ENCODE measurements at places on chromosomes 1 and 21. TPM values are rescaled to one million over a fixed set of nuclear protein-coding genes. Genes with fewer than 3 reads are reported as not detected.

Gene OVAAL
- total RNA-seq: not detected

Gene CFAP74
- 0.39 TPM for total RNA-seq

Gene OR2L2
- total RNA-seq: 0.05 TPM

Gene MPL
- 0.15 TPM for total RNA-seq

Gene SH2D2A
- 6.9 TPM for total RNA-seq

GRCh38 chr1:91952187-91952586, 3.0 kb downstream of the BRDT start:
- no peaks in the 10 kb centered on the region for H3K27me3 ChIP-seq
- no peak for DNase-seq
- no peak overlapping the region for H3K27ac ChIP-seq
- no peaks in the 10 kb centered on the region for H3K36me3 ChIP-seq
- H3K4me1 ChIP-seq: 0 out of 2 replicates have a peak, but pooled peaks cover 4% of the 10 kb centered on the region
- no peak overlapping the region for H3K4me3 ChIP-seq

DNA sequence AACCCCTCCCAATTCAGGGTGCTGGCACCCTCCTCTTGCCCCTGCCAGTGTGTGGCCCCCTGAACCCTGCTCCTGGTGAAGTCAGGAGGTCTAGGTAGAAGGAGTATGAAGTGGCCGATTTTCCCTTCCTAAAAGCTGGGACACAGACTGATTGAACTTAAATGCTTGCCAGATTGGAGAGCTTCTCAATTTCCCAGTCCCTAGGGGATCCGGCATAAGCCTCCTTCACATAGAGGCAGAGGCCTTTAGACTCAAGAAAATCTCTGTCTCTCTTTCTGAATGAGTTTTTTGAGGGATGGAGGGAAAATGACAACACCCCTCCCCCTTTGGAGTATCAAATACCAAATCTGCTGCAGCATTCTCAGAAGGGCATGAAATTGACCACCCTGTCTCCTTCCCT, 51.5 kb downstream of the SYT2 start:
- peaks cover 9% of the 10 kb centered on the region for H3K4me1 ChIP-seq
- no peaks in the 10 kb centered on the region for H3K27me3 ChIP-seq
- no peak for DNase-seq
- no peak overlapping the region for H3K4me3 ChIP-seq
- no peaks in the 10 kb centered on the region for H3K36me3 ChIP-seq

- peaks cover 9% of the 10 kb centered on the region for H3K36me3 ChIP-seq
- no peak overlapping the region for H3K27ac ChIP-seq
These were observed 4.9 kb downstream of the MOB3C start for GRCh38 chr1:46611691-46612221.

DNA sequence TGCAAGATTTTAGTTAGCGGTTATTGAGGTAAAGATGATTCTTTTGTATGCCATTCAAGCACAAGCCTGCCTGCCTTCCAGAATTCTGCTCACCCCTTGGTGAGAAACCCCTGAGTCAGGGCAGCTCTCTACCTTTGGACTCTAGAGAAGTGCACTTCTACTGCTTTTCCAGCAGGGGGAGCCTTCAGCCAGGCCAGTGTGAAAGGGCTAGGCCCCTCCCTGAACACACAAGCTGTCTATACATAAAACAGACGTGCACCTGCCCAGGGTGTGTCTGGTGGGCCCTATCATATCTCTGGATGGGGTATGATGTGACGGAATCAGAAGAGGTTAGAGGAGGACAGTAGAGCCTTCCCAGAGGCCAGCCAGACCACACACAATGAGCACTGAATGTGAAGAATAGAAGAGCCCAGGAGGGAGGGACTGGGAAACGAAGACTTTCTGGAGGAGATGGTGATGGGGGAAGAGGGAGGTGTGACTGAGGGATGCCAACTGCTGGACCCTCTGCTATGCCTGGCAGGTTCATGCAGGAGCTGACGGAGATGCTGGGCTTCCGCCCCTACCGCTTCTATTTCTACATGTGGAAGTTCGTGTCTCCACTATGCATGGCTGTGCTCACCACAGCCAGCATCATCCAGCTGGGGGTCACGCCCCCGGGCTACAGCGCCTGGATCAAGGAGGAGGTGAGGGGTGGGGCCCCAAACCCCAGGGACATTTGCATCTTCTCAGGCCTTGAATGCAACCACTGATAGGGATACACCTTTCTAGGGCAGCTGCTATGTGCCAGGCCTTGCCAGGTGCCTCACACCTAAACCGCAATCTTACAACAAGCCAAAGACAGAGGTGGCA, 13.0 kb upstream of the KCNC4 start:
- DNase-seq: peak; percentile 42
- H3K36me3 ChIP-seq: no peaks in the 10 kb centered on the region
- peaks cover 2% of the 10 kb centered on the region for H3K4me1 ChIP-seq
- no peak overlapping the region for H3K4me3 ChIP-seq

DNA sequence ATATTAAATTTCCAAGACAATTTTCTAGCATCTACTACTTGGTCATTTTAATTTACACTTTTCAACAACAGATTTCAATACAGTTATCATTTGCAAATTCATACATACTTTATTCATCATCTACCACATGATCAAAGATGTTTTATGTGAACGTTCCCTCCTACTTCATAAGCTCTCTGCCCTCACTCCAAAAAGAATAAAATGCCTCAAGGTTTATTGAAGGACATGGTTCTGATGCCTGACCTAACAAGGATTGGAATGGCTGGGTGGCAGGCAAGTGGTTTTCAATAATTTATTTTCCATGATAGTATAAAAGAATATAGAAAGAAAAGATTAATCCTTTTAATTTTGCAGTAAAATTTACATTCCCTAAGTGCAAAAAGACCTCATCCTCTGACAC, 5.4 kb downstream of the CDKN2C start:
- H3K4me1 ChIP-seq: peaks cover 25% of the 10 kb centered on the region
- no peak overlapping the region for H3K4me3 ChIP-seq
- DNase-seq: no peak
- H3K27me3 ChIP-seq: peaks cover 97% of the 10 kb centered on the region
- no peak overlapping the region for H3K27ac ChIP-seq

DNA sequence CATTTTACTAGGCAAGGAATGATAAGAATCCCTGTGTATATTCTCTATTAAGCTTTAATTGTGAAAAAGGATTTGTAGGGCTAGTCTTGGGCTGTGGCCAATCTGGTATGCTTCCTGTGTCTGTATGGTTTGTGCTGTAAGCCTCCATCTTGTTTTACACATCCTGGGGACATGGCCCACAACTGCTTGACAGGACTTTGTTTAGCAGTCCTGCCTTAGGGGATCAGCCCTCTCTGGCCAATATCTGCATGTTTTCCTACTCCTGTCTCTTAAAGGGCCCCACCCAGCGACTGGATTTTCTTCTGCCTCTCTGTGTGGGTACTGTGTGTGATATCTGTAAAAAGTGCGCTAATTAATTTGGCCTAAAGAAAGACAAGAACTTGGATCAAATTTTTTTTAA, 813.2 kb downstream of the PLA2G4A start:
- H3K4me1 ChIP-seq: peaks cover 29% of the 10 kb centered on the region
- no peak overlapping the region for H3K4me3 ChIP-seq
- peaks cover 47% of the 10 kb centered on the region for H3K36me3 ChIP-seq
- H3K27ac ChIP-seq: no peak overlapping the region
- no peaks in the 10 kb centered on the region for H3K27me3 ChIP-seq

GRCh38 chr1:112633628-112634027, 14.0 kb downstream of the CAPZA1 start:
- peaks cover 4% of the 10 kb centered on the region for H3K36me3 ChIP-seq
- H3K4me1 ChIP-seq: peaks cover 6% of the 10 kb centered on the region
- DNase-seq: no peak
- no peak overlapping the region for H3K4me3 ChIP-seq

DNA sequence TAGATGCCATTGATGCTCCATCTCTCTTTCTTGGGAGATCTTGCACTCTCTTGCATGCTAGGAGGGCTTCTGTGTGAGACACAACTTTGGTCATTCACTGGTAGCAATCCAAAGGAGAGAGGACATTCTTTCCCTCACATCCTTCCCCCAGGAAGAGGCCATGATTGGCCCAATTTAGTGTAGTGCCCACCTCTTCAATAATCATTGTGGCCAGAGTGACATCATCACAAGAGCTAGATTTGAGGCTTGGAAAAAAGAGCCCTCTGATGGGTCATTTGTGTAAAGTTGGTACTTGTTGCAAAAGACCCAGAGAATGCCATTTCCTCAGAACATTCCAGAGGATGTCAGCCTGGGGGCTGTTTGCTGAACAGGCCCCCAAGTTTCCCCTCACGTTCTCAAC, 30.2 kb downstream of the S100A6 start:
- H3K36me3 ChIP-seq: no peaks in the 10 kb centered on the region
- no peak overlapping the region for H3K4me3 ChIP-seq
- H3K27me3 ChIP-seq: no peaks in the 10 kb centered on the region
- H3K27ac ChIP-seq: no peak overlapping the region

- no peak for DNase-seq
- no peak overlapping the region for H3K4me3 ChIP-seq
- no peaks in the 10 kb centered on the region for H3K4me1 ChIP-seq
- peaks cover 22% of the 10 kb centered on the region for H3K36me3 ChIP-seq
- no peak overlapping the region for H3K27ac ChIP-seq
- peaks cover 3% of the 10 kb centered on the region for H3K27me3 ChIP-seq
These were observed 78.0 kb downstream of the SEC16B start for GRCh38 chr1:177891809-177892208.

DNA sequence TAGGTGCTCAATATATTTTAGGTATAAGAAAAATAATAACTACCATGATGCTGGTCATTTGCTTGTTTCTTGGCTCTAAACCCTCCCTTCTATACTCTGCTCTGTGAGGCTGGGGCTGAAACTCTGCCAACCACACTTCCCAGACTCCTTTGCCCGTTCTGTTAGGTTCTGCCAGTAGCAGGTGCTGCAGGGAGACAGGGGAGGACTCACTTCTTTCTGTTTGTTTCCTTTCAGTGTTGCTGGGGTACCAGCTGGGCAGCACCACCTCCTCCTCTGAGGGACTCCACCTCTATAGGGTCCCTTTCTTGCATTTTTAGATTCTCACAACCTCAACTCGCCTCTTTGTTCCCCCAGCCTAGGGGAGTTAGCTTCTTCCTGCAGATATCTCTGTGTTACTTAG, 17.0 kb upstream of the SH2D2A start:
- DNase-seq: no peak
- no peak overlapping the region for H3K27ac ChIP-seq
- no peak overlapping the region for H3K4me3 ChIP-seq
- peaks cover 64% of the 10 kb centered on the region for H3K27me3 ChIP-seq
- H3K4me1 ChIP-seq: no peaks in the 10 kb centered on the region

DNA sequence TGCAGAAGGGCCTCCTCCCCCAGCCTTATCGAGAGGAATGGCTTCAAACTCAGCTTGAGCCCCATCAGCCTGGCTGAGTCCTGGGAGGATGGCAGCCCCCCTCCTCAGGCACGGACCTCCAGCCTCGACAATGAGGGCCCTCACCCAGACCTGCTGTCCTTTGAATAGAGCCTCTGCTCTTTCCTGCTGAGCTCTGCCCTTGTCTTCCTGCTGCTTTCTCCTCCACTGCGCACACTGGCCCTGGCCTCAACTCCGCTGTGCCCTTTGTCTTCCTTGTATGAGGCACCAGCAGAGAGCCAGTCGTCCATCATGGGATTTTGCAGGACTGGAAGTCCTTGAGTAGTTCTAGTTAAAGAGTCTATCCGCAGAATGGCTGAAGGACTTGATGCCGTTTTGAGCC, 2.0 kb downstream of the C1orf226 start:
- H3K27me3 ChIP-seq: no peaks in the 10 kb centered on the region
- no peak overlapping the region for H3K4me3 ChIP-seq
- H3K4me1 ChIP-seq: peaks cover 6% of the 10 kb centered on the region
- H3K36me3 ChIP-seq: peaks cover 23% of the 10 kb centered on the region

DNA sequence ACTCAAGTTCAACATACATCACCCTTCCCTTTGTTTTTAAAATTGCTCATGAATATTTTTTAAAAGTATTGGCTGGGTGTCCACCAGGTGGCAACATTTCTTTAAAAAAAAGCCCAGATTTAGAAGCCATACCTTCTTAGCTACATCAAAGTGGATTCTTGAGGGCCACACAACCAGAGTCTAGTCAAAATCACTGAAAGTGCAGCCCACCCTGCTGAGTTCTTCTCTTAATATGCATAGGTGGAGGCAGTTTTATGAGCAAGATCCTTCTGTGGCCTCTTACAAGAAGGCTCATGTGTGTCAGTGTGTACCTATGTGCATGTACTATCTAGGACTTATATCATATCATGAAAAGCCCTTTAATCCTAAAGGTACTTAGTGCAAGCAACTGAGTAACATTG, 16.9 kb upstream of the GNG12 start:
- no peaks in the 10 kb centered on the region for H3K36me3 ChIP-seq
- no peak overlapping the region for H3K4me3 ChIP-seq
- peaks cover 10% of the 10 kb centered on the region for H3K4me1 ChIP-seq
- DNase-seq: no peak
- H3K27ac ChIP-seq: no peak overlapping the region

- no peak overlapping the region for H3K4me3 ChIP-seq
- H3K4me1 ChIP-seq: peaks cover 2% of the 10 kb centered on the region
- H3K27ac ChIP-seq: no peak overlapping the region
- no peaks in the 10 kb centered on the region for H3K27me3 ChIP-seq
- H3K36me3 ChIP-seq: peaks cover 24% of the 10 kb centered on the region
These were observed 73.8 kb downstream of the MTR start for GRCh38 chr1:236868625-236869467.

DNA sequence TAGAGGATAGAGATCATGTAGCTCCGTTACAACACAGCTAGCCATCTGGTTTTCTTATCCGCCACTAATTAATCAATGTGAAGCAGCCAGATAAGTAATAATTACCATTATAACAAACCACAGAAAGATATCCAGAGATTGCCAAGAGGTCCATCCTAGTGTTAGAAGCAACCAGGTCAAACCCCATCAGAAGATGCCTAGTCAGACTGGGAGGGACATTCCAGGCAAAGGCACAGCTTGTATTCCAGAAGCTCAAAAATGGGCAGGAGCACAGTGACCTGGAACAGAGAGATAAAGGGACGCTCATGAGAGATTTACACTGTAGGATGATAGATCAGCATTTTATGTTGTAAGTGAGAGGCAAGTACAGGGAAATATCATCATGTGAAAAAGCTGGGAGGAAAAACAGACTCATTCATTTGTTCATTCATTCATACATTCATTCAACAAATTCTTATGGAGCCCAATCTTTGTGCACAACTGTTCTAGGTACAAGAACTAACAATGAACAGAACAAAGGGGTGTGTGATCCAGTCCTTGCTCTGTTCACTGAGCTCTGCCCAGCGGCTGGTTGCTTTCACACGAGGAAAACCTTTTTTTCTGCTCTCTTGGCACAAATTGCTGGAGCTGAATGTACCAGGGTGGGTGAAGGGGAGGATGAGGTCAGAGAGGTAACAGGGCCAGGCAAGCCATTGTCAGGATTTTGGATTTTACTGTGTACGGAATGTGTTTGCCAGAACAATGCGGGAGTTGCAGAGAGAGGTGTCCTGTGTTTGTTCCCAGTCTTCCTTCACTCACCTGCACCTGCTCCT, 240.8 kb upstream of the FGGY start:
- DNase-seq: no peak
- H3K4me1 ChIP-seq: peaks cover 44% of the 10 kb centered on the region
- H3K4me3 ChIP-seq: no peak overlapping the region
- no peak overlapping the region for H3K27ac ChIP-seq
- H3K36me3 ChIP-seq: peaks cover 12% of the 10 kb centered on the region
